Stimulated activated CD8-positive, alpha-beta memory T cell treated with anti-CD3 and anti-CD28 coated beads, Interleukin-4, amount 100 ng/mL, for 48 hours (primary cell): ENCODE measurements at places on chromosomes 12 and 14.

GRCh38 chr12:5742258-5742657, 202.8 kb downstream of the ANO2 start:
- DNase-seq = no peak

DNA sequence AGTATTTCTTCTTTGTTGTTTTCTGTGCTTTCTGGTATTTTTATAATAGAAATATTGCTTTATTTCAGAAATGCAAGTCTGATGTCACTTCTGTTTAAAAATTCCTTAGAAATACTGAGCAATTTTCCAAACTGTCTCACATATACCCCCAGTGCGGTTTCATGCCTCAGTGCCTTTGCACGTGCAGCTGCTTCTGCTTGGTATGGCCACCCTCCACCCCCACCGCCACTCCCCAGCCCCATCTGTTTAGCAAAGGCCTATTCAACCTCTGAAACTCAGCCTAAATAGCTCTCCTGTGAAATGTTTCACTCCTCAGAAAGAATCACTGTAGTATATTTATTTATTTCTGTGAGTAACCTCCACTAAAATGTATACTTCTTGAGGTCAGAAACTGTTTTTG, 52.3 kb downstream of the PPM1H start:
- DNase-seq = no peak

- DNase-seq = no peak
Measured at GRCh38 chr14:102200690-102201352, 61.1 kb downstream of the WDR20 start.

DNA sequence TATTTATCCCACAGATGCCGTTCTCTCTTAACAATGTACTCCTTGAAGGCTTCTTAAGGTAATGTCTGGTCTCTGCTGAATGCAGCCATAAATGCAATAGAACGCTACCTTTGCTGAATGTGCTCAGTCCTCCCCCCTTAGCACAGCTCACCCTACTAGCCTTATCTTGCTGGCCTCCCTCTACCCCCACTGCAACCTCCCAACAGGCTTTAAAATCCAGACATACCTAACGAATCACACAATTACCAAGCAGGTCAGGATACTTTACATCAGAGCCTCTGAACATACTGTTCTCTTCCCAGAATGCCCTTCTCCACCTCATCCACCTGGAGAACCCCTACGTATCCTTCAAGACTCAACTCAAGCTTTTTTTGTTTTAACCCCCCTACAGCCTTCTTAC, 51.0 kb upstream of the CRADD start:
- DNase-seq = no peak

DNA sequence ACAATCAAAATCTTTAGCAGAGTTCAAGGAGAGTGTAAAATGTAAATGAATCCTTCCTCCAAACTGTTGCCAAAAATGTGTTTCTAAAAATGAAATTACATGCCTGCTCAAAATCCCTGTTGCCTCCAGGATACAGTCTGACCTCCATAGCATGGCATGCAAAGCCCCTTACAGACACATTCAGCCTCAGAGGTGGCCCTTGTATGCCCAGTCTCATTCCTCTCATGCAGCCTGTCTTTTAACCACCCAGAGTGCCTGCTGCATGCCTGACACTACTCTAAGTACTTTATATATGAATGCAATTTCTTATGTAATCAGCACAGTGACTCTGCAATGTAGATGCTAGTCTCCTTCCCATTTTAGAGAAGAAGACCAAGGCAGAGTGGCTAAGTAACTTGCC, 24.4 kb upstream of the PTPRQ start:
- DNase-seq = no peak

GRCh38 chr12:128137140-128137539, 129.8 kb upstream of the TMEM132C start:
- DNase-seq = no peak

- DNase-seq = no peak
Measured at GRCh38 chr12:14390449-14390848, 25.0 kb downstream of the ATF7IP start.

GRCh38 chr14:97233319-97233985, 436.3 kb downstream of the VRK1 start:
- DNase-seq = no peak

DNA sequence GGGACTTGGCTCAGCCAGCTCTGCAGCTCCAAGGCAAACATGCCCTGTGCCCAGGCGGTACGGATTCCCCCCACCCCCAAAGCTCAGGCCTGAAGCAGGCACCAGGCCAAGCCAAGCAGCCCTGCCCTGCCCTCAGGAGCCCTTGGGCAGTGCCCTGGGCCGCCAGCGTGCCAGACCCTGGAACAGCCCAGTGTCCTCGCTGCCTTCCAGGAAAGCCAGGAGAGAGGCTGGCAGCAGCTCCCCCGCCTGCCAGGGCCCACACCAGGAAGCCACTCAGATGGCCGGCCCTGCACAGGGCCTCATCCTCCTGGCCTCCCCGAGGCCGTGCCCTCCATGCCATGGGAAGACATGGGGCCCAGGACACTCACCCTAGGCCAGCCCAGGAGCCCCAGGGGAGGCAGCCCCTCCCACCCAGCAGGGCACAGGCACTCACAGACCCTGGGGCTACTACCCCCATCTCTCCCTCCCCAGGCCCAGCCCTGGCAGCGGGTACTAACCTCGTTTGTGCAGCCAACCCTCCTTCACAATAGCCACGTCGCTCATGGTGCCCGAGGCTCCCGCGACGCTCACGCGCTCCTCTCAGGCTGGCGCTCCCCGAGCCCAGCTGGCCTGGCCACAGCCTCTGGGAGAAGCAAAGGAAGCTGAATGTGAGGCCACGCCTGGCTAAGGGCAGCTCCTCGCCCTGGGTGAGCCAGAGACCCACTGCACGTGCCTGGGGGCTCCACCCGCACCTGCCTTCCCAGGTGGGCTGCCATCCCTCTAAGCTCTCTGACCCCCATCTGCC, 3.3 kb downstream of the AKT1 start:
- no peak for DNase-seq

GRCh38 chr12:49675137-49675536, 32.1 kb downstream of the FMNL3 start:
- DNase-seq = no peak

GRCh38 chr14:22472935-22473854, 115.8 kb downstream of the DAD1 start:
- DNase-seq = no peak

DNA sequence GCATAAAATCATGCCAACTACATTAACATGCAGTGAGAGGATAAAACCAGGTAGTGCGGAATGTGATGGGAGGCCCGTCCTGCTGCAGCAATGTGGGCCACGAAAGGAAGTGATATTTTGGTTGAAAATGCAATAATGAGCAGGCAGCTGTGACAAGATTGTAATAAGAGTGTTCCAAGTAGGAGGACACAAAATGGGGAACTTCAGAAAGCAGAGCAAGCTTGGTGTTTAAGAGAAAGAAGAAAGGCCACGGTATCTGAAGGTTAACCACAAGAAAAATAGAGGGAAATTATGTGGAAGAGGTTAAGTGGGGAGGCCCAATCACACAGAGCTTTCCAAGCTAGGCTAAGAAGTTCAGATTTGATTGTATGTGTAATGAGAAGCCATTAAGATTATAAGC, 34.3 kb downstream of the OVCH1 start:
- DNase-seq = no peak
